ENCODE measurements at places on chromosomes 7 and 10. TPM values are rescaled to one million over a fixed set of nuclear protein-coding genes. Genes with fewer than 3 reads are reported as not detected.

- no peak for DNase-seq
Observed at GRCh38 chr7:151689196-151689971, 169.7 kb upstream of the RHEB start.

- no peak for DNase-seq
Observed at GRCh38 chr7:787332-788240, 44.7 kb upstream of the SUN1 start.

CH25H gene
- total RNA-seq: 1.7 TPM

DNA sequence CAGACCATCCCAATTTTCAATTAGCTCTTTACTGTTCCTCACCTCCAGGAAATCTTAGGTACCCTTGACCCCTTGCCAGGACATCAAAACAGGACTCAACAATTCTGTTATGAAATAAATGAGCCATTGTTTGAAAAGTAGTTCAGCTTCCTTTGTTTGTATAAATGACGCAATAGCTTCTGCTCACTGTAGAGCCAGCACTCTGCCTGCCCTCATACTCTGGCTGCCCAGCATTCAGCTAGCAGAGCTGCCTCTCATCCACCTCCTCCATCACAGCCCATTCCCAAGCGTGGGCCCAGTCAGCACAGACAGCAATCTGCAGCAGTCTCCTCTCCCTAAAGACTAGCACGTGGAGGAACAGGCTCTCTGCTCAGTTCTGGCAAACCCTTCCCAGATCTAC, 478.6 kb downstream of the GRID1 start:
- DNase-seq: no peak

DNA sequence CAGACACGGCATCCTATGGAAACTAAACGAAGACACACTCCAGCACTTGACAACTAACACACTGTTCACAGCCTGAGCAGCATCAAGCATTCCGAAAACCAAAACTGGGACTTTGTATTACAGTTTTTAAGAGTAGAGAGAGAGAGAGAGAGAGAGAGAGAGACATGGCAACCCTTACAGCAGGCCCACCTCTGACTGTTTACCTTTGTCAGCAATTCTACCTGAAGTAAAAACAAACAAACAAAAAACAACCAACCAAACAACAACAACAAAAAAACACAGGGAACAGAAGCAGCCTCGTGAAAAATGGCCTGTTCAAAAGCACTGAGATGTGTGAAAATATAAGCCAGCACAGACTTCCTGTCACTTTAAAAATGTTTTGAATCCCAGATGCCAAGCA, 118.0 kb downstream of the SPAG6 start:
- no peak for DNase-seq

- no peak for DNase-seq
Observed at GRCh38 chr7:110187877-110188554, 902.9 kb upstream of the LRRN3 start.

CPED1 gene
- 69.5 TPM for total RNA-seq

BTBD16 gene
- total RNA-seq: not detected

GRCh38 chr7:108836256-108836655, 266.6 kb downstream of the DNAJB9 start:
- DNase-seq: no peak

DNA sequence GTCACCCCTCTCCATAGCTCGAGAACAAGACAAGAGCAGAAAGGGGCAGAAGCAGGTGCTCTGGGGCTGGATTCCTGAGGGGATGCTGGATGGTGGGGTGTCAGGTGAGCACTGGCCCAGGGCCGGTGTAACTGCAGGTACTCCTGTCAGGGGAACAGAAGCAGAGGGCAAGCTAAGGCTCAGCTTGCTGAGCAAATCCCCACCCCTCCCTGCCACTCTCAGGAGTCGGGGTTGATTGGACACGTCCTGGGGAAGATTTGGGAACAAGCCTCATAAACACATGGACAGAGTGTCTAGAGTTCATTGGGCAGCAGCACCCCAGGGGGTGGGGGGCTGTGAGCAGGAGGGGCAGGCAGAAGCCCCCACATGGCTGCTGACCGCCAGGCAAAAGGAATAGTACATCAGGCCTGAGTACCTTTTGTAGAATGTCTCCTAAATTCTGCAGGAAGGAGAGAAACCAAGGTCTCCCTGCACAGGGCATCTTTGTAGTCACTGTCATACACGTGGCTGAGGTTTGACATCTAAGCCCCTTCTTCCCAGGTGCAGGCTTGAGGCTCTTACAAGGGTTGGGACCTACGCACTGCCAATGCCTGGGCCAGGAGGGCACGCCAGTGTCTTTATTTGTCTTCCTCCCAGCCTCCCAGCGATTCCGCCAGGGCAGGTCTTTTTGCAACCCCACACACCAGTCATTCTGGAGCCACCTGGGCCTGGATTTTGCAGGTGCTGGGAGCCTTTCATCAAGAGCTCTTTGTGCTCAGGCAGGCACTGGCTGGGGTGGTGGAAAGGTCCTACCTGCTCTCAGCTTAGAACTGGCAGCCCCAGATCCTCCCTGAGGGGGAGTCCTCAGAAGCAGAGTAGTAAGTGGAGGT, 2.8 kb downstream of the CALML3 start:
- DNase-seq: no peak

SND1 gene
- total RNA-seq: 93.8 TPM

GPNMB gene
- total RNA-seq: 46.4 TPM

GRCh38 chr10:114044247-114045135, 825 bp downstream of the ADRB1 start:
- no peak for DNase-seq
